ENCODE measurements at places on chromosomes 3 and 15.

- DNase-seq: no peak
Measured at GRCh38 chr15:60804986-60805949, 326.3 kb upstream of the ICE2 start.

DNA sequence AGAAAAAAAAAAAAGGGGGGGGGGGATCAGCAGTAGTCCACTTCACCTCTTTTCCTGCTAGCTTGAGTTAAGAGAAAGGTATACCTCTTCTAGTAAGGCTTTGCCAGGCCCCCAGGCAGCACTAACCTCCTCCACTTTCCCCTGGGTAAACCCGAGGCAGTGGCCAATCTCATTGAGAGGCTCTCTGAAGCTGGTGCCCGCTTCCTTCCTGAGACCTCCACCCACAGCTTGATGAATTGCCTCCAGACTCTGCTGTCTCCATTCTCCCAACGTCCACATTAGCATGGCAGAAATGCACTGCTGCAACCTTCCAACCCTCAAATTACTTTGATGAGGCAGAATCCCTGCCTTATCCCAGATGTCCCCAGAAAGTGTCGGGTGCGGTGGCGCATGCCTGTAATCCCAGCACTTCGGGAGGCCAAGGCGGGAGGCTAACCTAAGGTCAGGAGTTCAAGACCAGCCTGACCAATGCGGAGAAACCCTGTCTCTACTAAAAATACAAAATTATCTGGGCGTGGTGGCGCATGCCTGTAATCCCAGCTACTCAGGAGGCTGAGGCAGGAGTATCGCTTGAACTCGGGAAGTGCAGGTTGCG lies 15.3 kb downstream of the RLBP1 start:
- no peak for DNase-seq

- no peak for DNase-seq
Measured at GRCh38 chr3:156358232-156358631, 196.7 kb downstream of the SSR3 start.

- no peak for DNase-seq
Measured at GRCh38 chr3:9149566-9149965, 99.9 kb downstream of the SRGAP3 start.

DNA sequence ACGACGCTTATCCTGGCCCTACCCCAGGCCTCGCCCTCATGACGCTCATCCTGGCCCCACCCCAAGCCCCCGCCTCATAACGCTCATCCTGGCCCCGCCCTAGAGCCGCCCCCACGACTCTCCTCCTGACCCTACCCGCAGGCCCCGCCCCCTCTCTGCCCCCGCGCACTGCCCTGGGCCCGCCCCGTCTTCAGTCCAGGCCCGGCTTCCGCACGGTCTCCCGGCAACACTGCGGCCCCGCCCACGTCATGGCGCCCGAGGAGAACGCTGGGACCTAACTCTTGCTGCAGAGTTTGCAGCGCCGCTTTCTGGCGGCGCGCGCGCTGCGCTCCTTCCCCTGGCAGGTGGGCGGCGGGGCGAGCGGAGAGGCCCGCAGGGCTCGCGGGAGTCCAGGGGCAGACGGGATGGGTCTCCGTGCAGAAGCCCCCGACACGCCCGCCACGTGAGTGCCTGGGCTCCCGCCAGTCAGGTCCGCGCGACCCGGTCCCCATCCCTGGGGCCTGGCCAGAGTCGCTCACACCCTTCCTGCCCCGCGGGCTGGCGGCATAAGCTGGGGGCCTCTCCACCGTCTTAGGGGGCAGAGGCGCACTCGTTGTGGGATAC lies 52.5 kb upstream of the ROPN1B start:
- peak; percentile 97 for DNase-seq

GRCh38 chr3:100966049-100966491 lies 27.2 kb downstream of the ABI3BP start:
- no peak for DNase-seq

- DNase-seq: no peak
Measured at GRCh38 chr15:73931441-73931840, 5.2 kb downstream of the LOXL1 start.

- DNase-seq: no peak
Measured at GRCh38 chr3:17154221-17154620, 269.5 kb downstream of the PLCL2 start.

- DNase-seq: no peak
Measured at GRCh38 chr3:118946449-118946848, 88.2 kb downstream of the IGSF11 start.

- no peak for DNase-seq
Measured at GRCh38 chr15:94125156-94125555, 106.2 kb upstream of the MCTP2 start.

DNA sequence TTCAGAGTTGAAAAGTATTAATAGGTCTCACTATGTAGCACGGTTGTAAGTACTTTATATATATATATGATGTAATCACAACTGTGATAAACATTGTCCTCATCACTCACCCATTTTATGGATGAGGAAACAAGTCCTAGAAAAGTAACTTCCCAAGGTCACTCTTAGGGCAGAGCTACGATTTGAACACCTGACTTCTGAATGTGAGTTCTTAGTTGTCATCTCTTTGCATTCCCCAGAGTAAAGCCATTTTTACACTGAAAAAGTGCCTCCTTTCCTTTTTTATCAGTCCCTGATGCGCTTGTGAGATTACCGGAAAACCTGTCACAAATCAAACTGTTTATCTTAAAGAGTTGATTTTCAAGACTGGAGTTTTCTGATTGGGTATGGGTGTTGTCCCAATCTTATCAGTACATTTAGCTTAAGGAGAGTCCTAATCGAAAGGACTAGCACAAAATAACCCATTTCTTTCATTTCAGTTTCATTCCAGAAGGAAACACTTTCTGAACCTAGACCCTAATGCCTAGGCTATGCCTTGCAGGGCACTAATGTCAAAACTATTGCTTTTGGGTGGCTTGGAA lies 2.3 kb upstream of the EDEM1 start:
- no peak for DNase-seq

- no peak for DNase-seq
Measured at GRCh38 chr15:62291262-62291661, 126.2 kb upstream of the C2CD4B start.

GRCh38 chr3:107630779-107631178 lies 108.0 kb downstream of the BBX start:
- DNase-seq: no peak

- no peak for DNase-seq
Measured at GRCh38 chr3:98893740-98894139, 7.8 kb downstream of the DCBLD2 start.

GRCh38 chr3:147113293-147114044 lies 292.9 kb downstream of the ZIC4 start:
- no peak for DNase-seq

DNA sequence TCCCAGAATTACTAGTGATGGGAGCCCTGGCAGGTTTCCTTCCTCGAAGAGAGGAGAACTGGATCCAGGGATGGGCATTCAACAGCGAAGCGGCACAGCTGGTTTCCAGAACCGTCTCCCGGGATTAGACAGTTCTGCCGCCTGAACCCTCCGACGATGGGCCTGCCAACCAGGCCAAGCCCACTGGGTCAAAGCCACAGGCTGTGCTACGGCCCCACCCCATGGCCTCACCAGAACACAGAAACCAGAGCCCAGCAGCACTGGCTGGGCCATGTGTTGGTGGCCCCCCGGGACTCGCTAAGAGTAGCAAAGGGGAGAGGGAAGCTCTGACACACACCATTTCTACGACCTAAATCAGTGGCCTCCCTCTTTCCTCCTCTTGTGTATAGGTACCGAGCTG lies 2.2 kb downstream of the C15orf62 start:
- no peak for DNase-seq

- DNase-seq: no peak
Measured at GRCh38 chr3:186471771-186472170, 72.4 kb downstream of the CRYGS start.

DNA sequence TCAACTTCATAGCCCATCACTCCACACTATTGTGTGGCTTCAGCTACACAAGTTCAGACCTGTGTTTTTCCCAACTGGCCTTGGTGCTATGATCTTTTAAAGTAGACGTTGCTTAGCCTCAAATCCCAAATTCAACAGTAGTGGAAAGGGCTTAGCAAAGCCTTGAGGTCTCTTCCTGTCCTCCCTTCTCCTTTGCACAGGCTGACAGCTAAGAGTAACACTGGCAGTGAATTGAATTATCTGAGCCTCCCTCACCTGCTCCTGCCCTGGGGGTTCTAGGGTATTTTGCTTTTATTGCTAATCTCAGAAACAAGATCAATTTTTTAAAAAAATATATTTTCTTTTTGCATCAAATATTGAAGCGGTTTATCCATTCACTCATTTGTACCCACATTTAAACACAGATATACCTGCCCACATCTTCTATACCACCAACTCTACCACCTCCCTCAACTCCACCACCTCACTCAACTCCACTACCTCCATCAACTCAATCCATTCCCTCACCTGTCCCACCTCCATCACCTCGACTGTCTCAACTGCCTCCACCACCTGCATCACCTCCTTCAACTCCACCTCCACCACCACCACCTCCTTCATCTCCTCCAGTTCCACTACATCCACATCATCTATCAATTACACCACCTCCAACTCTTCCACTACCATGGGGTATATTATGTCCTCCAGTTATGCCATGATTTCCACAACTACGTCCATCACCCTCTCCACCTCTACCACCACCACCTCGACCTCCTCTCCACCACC lies 10.1 kb upstream of the FGD5 start:
- no peak for DNase-seq

GRCh38 chr3:129162729-129163579 lies 2.1 kb upstream of the ISY1 start:
- DNase-seq: no peak

DNA sequence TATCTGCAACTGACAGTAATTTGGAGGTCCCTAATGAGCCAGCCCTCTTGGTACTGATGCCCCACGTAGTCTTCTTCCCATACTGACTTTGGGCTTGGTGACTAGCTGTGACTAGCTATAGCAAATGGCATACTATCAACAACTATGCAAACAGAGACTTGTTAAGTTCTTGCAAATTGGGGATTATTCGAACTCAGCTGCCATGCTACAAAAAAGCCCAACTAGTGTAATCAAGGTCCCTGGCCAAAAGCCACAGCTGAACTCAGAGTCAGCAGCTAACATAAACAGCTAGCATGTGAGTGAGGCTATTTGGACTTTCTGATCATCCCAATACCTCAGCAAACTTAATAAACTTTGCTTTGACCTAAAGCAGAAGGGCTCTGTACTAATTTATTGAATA lies 121.2 kb upstream of the PLXND1 start:
- no peak for DNase-seq

- DNase-seq: no peak
Measured at GRCh38 chr3:161082063-161082462, 23.1 kb downstream of the B3GALNT1 start.

DNA sequence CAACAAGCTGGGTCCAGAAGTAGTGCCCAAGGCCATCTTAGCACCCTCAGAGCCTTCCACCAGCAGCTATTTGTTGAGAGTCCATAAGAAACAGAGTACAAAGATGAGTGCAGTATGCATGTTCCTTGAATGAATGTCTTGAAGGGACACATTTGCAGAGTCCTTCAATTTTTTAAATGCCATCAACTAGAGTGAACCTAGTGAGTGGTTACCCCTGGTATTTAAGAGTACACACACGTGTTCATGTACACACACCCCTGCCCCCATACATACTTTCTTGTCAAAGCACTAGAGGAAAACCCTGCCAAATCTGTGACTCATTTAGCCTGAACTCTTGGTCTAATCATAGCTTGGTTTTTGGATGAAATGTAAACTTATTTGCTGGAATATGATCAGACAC lies 84.5 kb upstream of the GALNT15 start:
- DNase-seq: no peak

GRCh38 chr3:170259907-170260306 lies 37.7 kb downstream of the PRKCI start:
- no peak for DNase-seq

DNA sequence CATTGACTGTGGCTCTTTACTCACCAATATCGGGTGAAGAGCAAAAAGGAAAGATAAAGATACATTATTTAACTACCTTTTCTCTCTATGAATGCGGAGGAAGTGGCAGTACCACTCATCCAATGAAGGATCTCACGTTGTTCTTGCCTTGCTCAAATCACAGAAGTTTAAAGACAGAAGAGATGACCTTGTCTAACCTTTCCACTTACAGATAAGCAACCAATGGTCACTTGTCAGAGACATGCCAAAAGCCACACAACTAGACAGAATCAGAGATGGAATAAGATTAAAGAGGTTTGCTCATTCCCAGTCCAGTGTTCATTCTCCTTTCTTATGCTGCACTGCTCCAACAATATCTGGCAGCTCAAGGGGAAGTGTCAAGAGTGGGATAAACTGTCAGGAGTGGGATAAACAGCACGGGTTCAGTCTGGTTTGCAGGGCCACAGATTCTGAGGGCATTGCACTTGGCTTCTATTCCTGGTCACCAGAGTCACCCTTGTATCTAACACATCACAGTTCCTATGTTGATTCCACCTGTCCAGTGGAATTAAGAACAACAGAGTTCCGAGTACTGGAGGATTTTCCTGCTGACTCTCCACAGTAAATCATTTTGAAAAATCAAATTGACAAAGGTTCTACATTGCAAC lies 6.7 kb downstream of the VPS13C start:
- DNase-seq: no peak

GRCh38 chr15:51973220-51973619 lies 1.6 kb upstream of the LEO1 start:
- no peak for DNase-seq

GRCh38 chr3:164040991-164041390 lies 1037.3 kb downstream of the SI start:
- no peak for DNase-seq

GRCh38 chr3:161253711-161254110 lies 32.6 kb downstream of the NMD3 start:
- no peak for DNase-seq

DNA sequence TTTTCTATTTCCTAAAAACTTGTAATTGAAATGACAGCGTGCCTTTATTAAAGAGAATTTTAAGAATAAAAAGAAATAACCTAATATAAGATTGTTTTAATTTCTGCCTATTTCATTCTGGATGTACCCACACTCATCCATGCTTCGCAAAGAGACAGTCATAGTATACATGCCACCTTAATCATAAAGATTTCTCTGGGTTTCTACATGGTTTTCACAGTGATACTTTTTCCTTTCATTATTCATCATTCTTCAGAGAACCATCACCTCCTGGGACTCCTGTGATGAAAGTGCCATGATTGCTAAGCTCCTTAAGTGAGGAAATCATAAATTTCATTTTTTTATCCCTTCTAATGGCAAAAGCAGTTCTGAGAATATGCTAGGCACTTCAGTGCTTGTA lies 4.3 kb upstream of the CCR8 start:
- no peak for DNase-seq

- DNase-seq: no peak
Measured at GRCh38 chr3:120498556-120499346, 48.0 kb upstream of the FSTL1 start.

- no peak for DNase-seq
Measured at GRCh38 chr15:75523011-75523410, 56.1 kb downstream of the PTPN9 start.

GRCh38 chr15:65412556-65412955 lies 10.2 kb downstream of the IGDCC4 start:
- DNase-seq: no peak

- no peak for DNase-seq
Measured at GRCh38 chr3:132840201-132840700, 118.0 kb upstream of the NPHP3 start.

GRCh38 chr3:128354788-128355542 lies 111.7 kb downstream of the DNAJB8 start:
- DNase-seq: no peak

GRCh38 chr15:96330064-96330449 lies 443 bp upstream of the NR2F2 start:
- DNase-seq: no peak

- no peak for DNase-seq
Measured at GRCh38 chr3:143170676-143171075, 51.1 kb downstream of the CHST2 start.
